NCI-H1417 treated with DMSO at 0.1 percent for 48 hours (cell line): ENCODE measurements at places on chromosomes 5 and 9.

DNA sequence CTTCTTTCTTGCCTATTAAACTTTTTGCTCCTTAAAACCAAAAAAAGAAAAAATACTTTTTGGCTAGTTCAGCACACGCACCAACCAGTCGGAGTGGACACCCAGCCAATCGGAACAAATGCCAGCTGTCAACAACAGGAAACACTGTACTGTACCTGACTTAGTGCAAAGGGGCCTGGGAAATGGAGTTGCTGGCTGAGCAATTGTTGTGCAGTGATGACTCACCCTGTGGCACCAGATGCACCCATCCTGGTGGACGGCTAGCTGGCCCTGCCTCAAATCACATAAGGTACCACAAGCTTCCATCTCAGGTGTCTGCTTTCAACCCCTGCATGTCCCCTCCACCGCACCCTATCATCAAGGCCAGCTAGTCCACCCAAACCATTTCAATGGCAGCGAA, 20.9 kb downstream of the FOXE1 start:
- no peak for DNase-seq

- DNase-seq, result no peak
These were observed 70.4 kb upstream of the DAP start for GRCh38 chr5:10831419-10831818.

DNA sequence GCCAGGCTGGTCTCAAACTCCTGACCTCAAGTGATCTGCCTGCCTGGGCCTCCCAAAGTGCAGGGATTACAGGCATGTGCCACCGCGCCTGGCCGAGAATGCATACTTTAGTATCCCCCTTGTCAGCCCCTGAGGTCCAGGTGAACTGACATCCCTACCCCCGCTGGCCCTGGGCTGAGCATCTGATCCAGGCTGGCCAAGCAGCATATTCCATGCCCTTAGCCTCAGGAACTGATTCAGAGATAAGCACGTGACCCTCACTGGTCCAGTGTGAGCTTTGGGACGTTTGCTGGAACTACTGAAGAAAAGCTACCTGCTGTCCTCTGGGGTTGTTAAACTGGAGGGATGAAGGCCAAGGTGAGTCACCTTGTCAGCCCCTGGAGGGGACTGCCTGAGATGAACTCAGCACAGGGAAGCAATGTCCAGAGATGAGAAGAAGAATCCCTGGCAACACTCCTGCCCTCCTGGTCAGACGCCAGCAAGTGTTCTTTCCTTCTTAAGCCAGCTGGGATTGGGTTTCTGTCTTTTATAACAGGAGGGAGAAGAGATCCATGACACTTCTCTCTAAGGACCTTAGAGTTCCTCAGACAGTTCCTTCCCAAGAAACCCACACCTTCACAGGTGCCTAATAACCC, 59.1 kb upstream of the FBXW11 start:
- no peak for DNase-seq

DNA sequence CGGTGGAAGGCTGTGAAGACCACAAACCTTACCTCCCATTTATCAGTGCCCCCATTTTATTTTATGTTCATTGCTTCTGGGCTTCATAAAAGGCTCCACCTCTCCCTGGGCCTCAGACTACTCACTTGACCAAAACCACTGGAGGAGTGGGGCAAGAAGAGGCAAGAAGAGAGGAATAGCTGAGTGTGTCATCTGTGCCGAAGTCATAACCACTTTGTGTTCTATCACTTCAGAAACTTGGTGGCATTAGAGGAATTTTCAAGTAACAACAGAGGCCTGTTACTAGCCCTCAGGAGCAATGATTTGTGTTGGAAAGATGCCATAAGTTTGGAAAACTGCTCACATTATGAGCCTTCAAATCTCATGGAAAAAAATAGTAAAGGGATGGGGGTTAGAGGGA, 88.7 kb upstream of the PIK3R1 start:
- no peak for DNase-seq

- DNase-seq, result no peak
These were observed 228.8 kb downstream of the SNX18 start for GRCh38 chr5:54746346-54746745.

- no peak for DNase-seq
These were observed 85.5 kb upstream of the PPP1R26 start for GRCh38 chr9:135394131-135394530.
